NCI-H1930 (cell line): ENCODE measurements at places on chromosomes 5 and 9.

DNA sequence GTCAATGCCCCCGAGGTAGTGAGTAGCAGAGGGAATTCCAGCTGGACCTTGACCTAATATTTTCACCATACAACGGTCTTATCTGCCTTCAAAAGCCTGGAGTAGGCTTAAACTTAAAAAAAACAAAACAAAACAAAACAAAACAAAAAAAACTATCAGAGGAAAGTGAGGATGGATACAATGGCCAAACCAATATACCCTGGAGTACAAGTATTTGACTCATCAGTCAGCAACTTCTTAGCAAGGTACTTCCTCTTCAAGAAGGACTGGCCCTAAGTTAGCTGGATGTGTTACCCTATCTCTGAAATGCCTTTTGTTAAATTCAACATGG lies 160.6 kb upstream of the GNA14 start:
- no peak for DNase-seq

DNA sequence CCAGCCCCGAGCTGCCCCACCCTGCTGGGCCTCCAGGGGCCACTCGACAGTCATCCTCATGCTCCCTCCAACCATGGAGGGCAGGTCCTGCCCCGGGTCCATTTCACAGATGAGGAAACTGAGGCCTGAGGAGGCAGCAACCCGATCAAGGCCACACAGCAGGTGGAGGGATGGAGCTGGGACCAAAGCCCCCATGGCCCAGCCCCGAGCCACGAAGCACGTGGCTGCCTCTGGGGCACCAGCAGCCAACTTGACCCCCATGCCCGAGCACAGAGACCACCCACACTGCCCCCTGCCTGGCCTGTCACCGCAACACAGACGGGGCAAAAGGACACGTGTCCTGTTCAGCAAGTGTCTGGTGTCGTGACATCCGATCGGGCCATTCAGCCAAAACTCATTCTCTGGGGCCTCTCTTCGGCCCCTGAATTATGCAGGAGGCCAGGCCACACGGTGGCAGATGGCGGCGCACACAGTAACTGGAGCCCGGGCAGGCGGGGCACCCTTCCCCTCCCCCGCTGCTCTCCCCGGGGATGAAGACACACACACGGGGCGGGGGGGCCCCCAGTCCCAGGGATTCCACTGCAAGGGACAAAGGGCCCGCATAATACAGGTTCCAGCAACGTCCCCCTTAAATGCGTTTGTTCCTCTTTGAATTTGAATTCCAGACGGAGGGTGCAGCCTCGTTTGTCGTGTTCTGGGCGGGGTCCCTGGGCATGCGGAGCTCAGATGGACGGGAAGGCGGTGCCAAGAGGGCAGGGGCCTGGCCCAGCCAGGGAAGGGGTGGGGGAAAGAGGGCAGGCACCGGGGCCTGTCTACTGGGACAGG lies 29.4 kb upstream of the TMEM250 start:
- DNase-seq, result no peak

DNA sequence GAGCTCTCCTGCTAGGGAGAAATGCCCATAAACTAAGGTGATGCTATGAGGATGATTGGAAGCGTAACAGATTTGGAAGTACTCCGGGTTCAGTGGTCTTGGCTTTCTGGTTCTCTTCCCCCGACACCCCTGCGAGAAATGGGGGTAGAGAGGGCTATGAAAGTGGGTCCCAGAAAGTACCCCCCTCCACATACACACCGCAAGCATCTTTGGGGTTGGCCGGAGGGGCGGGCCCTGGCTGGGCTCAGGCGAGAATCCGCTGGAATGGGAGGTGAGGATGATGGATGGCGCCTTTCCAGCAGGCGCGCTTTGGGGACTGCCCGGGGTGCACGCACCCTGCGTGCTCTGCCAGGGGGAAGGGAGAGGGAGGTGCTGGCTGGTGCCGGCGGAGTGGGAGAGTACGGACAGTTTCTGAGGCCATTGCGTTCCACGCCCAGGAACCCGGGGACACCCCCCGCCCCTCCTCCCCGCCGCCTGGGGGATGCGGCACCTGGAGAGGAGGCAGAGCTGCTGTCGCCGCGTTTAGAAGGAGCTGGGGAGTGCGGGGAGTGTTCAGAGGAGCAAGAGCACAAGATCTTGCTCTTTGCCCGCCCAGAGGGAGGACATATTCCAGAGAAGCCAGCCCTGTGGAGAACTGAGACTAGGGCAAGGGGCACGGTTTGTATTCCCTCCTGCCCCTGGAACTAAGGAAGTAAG lies 1.9 kb downstream of the PCSK5 start:
- DNase-seq, result no peak

DNA sequence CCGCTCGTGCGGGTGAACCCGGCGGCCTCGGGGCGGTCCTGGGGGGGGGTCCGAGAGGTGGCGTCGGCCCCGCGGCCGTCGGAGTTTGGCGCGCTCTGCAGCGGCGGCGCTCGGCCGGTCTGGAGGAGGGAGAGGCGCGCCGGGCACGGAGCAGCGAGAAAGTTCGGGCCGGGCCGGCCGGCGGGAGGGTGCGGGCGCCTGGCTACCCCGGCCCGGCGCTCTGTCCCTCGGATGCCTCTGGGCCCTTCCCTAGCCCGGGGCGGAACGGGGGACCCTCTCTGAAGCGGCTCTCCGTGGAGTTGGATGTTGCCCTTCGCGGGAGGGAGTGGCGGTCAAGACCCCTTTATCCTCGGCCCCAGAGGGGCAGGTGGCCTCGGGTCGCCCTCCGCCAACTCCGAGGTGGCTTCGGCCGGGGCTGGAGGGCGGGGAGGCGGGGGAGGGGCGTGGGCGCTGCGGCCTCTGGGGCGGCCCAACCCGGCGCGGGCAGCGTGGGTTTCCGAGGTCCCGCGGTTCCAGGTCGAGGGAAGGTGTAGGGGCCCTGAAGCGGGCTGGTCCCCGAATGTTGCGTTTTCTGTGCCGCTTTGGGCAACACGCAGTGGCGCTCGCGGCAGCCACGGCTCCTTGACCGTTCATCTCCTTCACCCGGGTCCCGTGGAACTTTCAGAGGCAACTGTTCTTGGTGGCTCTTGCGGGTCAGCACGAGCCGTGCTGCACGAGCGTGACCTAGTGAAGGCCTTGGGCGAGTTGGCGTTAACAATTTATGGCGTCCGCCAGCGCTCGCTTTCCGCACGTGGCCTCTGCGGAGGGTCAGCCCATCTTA lies 290.5 kb downstream of the DOCK8 start:
- peak; percentile 56 for DNase-seq

- DNase-seq, result no peak
These were observed 452.4 kb upstream of the GRAMD2B start for GRCh38 chr5:125970631-125971307.

DNA sequence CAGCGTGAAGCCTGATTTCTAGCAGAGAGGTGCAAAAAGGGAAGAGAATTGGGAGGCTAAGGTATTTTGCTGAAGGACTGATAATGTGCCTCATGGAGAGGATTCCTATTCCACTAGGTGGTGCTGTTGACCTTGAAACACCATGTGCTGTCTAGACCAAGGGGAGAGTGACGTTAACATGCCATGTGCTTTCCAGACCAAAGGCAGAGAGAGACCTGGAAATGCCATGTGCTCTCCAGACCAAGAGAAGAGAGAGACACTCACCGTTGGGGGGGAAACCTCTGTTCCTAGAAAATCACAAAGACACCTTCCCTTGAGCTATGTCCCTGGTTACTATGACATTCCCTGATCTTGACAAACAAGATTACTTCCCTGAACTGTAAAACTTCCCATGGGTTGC lies 286.0 kb upstream of the TUSC1 start:
- peak; percentile 21 for DNase-seq

DNA sequence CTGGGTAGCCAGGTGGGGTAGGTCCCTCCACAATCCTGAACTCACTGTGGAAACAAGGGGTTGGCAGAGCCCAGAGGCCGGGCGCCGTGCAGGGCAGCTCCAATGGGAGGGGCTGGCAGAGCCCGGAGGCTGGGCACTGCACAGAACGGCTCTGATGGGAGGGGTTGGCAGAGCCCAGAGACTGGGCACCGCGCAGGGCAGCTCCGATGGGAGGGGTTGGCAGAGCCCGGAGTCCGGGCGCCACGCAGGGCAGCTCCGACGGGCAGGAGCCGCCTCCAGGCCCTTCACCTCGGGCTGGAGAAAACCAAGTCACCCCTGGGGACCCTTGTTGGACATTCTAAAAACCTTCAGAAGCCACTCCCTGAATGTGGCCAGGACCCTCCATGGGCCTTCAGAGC lies 9.3 kb downstream of the NACC2 start:
- no peak for DNase-seq

DNA sequence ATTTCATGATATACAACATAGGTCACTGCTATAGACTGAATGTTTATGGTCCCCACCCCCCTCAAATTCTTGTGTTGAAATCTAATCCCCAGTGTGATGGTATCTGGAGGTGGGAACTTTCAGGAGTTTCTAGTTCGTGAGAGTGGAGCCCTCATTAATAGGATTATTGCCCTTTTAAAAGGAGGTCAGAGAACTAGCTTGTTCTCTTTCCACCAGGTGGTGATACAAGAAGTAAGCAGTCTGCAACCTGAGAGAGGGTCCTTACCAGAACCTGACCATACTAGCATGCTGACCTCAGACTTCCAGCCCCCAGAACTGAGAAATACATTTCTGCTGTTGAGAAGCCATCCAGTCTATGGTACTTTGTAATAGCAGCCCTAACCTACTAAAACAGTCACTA lies 33.3 kb downstream of the TMEM161B start:
- no peak for DNase-seq

DNA sequence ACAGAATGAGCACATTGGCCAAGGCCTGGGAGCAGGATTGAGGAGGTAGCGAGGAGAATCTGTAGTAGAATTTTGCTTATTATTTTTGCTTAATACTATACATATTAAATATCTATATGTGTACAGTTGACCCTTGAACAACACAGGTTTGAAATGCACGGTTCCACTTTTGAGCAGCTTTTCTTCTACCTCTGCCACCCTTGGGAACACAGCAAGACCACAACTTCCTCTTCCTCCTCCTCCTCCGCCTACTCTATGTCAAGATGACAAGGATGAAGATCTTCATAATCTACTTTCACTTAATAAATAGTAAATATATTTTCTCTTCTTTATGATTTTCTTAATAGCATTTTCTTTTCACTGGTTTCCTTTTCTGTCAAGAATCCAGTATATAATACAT lies 541.4 kb downstream of the KCTD16 start:
- no peak for DNase-seq

GRCh38 chr9:8652255-8652654 lies 852.7 kb upstream of the DMAC1 start:
- no peak for DNase-seq

- DNase-seq, result no peak
These were observed 25.2 kb downstream of the FGF1 start for GRCh38 chr5:142660731-142661130.

- DNase-seq, result peak; percentile 2
These were observed 50.4 kb upstream of the FAM170A start for GRCh38 chr5:119578937-119579336.

DNA sequence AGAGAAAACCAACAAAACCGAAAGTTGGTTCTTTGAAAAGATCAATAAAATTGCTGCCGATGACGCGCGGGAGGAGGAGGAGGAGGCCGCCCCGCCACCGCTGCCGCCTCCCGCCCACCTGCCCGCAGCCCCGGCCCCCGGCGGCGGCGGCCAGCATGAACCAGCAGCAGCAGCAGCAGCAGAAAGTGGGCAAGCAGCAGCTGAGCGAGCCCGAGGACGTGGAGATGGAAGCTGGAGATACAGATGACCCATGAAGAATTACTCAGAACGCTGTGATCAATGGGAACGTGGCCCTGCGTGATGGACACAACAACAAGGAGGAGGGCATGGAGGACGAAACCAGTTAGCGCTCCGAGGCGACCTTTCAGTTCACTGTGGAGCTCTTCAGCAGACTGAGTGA lies 53.9 kb upstream of the EFNA5 start:
- no peak for DNase-seq

DNA sequence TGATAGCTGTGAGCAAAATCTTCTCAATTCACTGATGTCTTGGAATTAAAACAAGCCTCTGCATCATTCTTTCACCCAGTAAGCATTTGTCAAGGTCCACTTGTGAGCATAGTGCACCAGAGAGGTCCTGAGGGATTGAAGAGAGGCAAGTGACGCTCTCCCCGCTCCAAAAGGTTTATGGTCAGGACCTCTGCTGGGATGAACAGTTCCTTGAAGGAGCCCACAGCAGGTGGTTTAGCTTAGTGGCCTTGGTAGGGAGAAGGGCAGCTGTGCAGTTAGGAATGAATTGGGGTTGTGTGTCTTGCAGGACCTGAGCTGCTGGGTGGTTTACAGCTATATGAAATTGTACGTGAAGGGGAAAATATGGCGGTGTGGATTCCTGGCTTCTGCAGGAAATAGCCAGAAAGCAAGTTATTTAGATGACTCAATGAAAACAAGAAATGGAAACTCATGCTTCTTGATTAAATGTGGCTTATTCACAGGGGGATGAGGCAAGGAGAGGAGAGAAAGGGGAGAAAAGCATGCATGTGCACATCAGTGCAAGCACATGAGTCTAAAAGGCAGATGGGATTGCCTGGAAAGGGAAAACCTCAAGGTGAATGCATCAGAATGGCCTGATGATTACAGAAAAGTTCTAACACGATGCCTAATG lies 42.0 kb downstream of the SUB1 start:
- DNase-seq, result no peak

DNA sequence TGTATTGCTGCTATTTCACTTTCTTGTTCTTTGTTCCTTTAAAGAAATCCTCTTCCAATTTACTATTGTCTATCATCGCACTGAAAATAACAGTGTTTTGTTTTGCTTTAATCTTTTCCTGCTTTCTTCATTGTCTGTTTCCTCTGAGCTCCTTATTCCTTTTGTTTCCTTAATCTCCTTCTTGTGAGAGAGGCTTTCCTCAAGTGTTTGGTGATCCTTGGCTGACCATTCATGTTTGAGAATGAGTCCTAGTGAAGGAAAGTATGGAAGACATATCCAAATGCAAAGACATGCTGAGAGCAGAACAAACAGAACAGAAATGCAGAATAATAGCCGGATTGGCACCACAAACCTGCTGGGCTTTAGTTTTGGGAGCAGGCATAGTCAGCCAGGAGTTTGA lies 42.0 kb upstream of the ENTREP1 start:
- DNase-seq, result no peak

DNA sequence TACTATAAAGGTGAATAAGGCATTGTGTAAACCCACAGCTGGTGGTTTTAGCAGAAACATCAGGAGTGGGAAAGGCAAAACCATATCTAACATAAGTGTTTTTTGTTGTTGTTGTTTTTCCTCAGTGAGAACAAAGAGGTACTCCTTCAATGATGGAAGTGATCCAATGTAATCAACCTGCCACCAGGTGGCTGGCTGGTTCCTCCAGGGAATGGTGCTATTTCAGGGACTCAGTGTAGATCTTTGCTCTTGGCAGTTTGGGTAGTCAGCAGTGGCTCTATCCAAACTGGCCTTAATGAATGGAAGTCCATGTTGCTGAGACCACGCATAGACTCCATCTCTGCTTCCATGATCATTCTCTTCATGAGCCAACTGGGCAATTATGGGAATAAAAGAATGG lies 10.8 kb downstream of the DMRTA1 start:
- DNase-seq, result no peak

DNA sequence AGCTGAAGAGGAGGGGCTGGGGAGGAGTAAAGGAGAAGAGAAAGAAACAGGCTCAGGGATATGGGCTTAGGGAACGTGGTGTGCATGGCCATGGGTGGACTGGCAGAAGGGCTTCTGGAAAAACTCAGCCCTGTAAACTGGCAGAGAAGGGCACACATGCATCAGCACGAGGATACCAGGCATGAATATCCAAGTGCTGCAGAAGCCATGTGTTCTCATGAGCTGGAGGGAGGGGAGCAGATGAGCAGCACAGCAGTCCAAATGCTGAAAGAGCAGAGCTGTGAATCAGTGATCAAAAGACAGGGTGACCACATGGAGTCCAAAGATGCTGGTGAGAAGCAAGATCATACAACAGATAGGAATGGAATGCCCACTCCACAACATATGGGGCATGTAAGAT lies 72.3 kb downstream of the SEMA5A start:
- no peak for DNase-seq
